ENCODE measurements at places on chromosomes 3 and 15.

DNA sequence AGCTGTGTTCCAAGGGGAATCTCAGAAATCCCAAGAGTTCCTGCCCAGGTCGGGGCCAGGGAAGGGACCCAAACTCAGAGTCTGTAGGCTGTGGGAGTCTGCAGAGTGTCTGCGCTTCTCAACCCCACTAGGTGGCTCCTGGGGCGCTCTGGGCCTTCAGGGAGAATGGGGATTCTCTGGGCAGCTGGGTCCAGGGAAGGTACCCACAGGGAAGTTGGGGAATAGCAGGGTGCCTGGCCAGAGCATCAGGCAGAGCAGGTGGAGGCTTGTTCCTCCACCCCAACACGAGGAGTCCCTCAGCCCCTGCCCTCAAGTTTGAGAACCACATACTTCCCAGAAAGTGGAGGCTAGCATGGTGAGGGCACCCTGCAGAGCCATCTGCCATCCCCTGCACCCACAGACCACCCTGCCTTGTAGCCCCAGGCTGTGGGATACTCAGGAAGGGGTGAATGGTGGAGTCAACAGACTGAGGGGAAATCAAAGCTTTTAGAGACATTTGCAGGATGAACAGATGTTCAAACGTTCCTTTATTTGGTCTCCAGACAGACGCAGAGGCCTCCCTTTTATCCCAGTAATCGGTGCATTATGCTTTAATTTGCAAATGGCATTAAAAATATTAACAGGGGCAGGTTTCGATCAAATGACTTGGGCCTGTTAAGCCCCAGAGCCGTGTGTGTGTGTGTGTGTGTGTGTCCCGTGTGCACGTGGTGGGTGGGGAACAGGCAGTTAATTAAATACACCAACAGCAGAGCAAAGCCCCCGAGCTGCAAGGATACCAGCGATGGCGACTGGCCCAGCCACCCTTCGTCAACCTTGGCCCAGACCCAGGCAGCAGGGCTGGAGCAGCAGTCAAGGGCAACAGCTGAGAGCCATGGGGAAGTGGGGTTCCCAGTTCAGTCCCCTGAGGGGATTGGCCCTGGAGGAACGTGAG is 57.7 kb downstream of the DNAJB8 start:
- DNase-seq = no peak

DNA sequence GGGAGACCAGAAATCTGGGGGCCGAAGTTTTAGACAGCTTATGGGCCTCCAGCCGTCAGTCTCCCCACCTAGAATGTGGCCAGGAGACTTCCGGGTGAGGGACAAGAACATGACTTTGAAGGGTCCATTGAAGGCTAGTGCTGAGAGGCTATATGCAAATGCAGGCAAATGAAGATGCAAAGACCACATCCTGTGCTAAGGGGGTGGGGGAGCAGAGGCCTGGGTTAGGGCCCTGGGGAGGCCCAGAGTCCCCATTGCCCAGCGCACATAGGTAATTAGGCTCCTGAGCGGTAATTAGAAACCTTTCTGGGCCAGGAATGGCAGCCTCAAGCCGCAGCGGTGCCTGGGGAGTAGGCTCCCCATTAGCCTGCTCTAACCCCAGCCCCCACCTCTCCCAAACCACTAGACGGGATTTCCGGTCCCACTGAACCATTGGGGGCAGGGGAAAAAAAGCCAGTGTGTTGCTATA is 6.8 kb downstream of the CSK start:
- no peak for DNase-seq

GRCh38 chr3:88219138-88219792 is 69.5 kb downstream of the C3orf38 start:
- peak; percentile 15 for DNase-seq

- DNase-seq = no peak
Measured at GRCh38 chr3:63441262-63441661, 163.2 kb downstream of the SYNPR start.

- peak; percentile 13 for DNase-seq
Measured at GRCh38 chr3:138923531-138923994, 23.4 kb downstream of the FOXL2 start.

DNA sequence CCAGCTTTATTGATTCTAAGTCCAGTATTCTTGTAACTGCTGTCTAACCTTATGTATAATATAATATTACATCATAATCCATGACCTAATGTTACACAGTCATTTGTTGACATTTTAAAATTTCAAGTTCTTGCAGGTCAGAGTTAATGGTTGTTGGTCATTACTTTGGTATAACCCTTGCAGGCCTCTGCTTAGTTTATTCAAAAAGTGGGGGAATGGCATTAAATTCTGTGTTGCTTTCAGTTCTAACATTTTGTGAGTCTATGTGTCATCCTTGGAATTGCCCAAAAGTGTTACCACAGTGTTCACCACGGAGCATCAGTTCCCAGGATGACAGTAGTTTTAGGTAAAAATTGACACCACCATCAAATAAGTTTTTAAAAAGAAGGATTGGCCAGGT is 174.8 kb upstream of the BCL6 start:
- no peak for DNase-seq

GRCh38 chr3:24616110-24616829 is 121.6 kb upstream of the THRB start:
- no peak for DNase-seq

GRCh38 chr3:16373341-16373946 is 108.4 kb downstream of the OXNAD1 start:
- DNase-seq = no peak

GRCh38 chr3:128607710-128608048 is 42.9 kb downstream of the RPN1 start:
- no peak for DNase-seq

DNA sequence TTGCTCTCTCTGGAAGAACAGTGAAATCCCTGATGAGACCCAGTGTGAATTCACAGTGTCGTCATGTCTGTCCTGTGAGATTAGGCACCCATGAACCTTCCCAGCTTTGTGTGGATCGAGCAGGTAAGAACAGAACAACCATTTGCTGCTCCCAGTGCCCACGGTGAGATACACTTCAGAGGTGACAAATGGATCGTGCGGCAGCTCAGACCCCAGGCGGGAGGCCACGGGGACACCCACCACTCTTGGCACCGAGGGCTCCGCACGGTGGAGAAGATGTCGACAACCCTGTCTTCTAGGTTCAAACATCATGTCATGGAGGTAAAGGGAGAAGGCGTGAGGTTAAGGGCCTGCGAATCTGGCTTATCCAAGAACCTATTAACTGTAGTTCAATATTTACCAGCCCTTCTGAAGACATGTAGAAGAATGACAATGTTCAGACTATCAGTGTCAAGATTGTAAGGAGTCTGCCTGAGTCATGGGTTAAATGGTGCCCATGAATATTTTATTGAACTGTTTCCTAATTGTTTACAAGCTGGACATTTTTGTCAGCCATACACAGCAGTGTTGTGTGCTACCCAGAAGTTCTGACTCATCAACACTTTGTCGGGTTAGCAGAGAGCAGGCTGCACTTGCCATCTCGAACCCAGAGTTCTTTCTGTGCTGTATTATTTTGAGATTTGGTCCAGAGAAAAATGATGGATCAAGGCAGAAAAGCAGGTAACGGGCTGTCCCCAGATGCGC is 15.5 kb upstream of the PCSK6 start:
- DNase-seq = no peak

DNA sequence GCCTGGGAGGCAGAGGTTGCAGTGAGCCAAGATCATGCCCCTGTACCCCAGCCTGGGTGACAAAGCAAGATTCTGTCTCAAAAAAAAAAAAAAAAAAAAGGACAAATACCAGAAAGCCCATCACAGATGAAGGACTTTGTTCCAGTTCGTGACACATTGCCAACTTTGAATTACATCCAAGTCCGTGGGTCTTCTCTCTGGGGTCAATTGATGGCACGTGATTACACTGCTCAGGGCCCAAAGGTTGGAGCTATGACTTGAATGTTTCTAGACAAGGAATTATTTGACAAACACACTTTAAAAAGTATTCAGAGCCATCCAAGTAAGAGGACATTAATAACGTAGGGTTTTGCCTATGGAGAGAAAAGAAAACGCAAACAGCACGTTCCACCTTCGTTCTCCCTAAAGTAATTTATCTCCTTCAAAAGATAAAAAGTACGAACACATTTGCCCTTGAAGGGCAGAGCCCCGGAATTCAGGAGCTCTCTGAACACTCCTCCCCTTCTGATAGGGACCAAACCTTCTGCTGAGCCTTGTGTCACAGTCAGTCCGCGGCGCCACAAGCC is 31.3 kb upstream of the ST3GAL6 start:
- DNase-seq = no peak

DNA sequence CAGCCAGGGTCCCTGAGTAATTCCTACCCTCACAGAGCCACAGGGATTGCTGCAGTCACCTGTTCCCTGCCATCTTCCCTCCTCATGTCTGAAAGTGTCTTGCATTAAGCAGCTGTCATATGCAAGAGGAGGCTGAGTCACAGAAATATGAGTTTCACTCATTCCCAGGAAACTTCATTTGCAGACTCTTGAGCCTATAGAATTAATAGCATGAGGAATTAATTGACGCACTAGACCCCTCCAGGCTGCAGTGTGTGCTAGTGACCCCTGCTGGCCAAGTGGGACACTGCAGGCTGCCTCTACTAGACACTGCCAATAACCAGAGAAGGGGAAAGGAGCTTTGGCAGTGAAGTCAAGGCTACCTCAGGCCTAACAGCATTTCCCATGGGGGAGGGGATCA is 50.6 kb upstream of the SLC6A1 start:
- DNase-seq = no peak

- DNase-seq = no peak
Measured at GRCh38 chr3:160825311-160825800, 69.3 kb downstream of the PPM1L start.

GRCh38 chr3:105284876-105285275 is 81.8 kb upstream of the ALCAM start:
- DNase-seq = no peak

DNA sequence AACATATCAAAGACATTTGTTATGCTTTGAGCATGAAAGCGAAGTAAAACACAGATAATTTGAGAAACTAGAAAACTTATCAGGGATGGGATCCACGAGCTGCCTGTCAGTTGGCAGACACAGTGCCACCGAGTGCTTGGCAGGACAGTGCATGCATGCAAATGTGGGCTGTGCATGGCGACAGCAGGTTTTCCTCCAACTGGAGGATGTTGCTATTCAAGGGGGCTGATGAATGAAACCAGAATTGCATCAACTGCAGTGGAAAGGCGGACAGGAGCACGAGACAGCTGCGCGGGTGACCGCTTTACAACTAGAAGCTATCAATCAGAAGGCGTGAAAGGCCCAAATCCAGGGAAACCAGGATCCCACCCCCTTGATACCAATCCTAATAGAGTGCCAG is 244.3 kb downstream of the NR2F2 start:
- DNase-seq = no peak

GRCh38 chr3:30184091-30184810 is 422.1 kb upstream of the TGFBR2 start:
- DNase-seq = no peak

DNA sequence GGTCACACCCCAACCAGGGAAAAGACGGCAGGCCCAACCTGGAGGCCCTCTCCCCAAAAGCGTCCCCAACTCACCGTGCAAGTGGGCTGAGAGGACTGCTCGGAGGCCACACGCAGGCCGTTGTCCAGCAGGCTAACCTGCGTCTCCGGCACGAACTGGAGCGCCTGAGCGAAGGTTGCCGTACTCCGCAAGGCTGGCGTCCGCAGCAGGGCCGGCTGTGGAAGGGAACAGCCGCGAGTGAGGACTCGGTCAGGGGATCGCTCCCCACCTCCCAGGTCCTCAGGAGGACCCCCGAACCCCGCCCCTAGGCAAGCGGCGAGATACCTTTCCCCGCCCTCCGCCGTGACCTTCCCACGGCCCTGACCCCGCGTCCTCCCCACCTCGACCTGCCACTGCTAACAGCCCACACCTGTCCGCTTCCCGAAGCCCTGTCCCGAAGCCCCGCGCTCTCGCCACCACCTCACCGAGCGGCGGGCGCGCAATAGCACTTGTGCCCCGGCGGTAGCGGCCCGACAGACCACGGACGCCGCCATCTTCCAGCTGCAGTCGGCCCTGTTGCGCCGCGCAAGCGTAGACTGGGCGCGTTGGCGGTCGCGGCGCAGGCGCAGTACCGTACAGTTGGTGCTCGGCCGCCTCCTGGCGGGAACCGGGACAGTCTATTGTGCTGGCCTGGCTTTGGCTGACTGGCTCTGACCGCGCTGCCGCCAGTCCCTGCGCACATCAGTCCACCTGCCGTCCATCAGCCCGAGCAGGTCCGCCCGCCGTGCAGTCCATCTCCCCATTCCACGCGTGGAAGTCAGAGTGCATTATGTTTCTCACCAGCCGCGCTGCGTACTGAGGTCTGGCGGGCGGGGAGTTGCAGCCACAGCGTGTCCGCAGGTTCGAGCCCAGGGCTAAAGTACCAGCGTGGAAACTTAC is at the start of gene UQCRC1:
Gene UQCRC1 (minus strand): TSS at position 559 of the 918 bp plus-strand sequence. CDS start 26 bp downstream, at position 533.
- peak; percentile 46 for DNase-seq

GRCh38 chr15:79898369-79898768 is 1.6 kb upstream of the MTHFS start:
- no peak for DNase-seq

DNA sequence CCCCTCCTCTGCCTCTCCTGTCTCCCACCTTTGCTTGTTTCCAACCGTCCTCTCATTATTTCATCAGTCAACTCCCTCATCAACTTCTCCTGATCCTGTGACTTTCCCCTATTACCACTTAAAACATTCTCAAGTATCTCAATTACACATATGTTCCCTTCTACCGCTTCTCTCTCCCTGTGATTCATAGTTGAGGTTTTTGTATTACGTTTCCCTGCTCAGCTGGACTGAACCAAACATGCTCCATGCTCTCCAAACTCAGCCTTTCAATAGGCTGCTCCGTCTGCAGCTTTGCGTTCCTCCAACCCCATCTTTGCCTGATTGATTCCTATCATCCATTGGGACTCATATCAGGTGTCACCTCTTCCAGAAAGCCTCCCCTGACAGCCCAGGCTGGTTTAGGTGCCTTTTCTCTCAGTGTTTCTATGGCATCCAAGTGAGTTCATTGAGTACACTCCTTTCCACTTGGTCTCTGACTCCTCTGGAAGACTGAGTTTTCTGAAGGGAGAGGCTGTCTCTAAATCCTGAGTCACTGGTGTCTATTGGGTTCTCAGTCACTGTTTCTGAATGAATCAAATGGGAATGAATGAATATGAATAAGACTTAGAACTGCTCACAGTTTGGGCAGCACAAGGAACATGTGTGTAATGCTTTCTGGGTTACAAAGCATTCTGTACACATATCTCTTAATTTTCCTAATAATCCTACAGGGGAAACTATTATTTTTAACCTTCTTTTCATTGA is 56.4 kb downstream of the PLD1 start:
- DNase-seq = no peak

- DNase-seq = no peak
Measured at GRCh38 chr3:17967111-17967510, 224.7 kb upstream of the TBC1D5 start.

DNA sequence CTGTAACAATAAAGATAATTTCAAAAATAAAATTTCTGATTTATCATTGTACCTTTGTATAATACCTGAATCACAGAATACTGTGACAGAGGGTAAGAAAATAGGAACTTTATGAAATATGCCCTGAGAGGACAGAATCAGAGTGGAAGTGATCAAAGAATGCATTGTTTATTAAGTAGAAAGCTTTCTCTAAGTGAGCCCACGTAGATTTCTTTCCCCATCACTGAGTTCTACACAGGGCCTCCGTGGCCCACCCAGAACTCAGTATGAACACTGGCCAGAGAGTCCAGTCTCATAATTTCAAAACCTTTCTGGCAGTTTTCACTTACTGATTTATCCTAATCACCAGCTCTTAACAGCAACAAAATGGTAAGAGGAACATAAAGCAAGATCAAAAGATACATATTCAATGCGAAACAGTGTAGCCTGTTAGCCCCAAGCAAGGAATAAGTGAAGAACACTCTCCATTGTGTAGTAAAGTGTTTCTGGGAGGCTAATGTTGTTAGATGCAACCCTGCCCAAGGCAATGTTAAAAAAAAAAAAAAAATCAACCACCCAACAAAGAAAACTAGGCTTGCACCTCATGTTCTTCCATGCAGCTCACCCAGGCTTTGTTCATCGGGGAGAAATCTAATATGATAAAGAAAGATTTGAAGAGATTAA is 341.3 kb downstream of the LSAMP start:
- DNase-seq = no peak
